Heart left ventricle (tissue), 16 donors: ENCODE measurements at places on chromosomes 6 and 20. TPM values are rescaled to one million over a fixed set of nuclear protein-coding genes. Genes with fewer than 3 reads are reported as not detected.

GRCh38 chr6:52557389-52558265 is 19.2 kb downstream of the TRAM2 start:
- DNase-seq: no peak

GRCh38 chr20:25039697-25040437 is 18.1 kb downstream of the ACSS1 start:
- DNase-seq: peak; percentile 88

MTHFD1L gene
- polyA plus RNA-seq: 1.1 TPM

RNF5 gene
- polyA plus RNA-seq: 132 TPM

DNA sequence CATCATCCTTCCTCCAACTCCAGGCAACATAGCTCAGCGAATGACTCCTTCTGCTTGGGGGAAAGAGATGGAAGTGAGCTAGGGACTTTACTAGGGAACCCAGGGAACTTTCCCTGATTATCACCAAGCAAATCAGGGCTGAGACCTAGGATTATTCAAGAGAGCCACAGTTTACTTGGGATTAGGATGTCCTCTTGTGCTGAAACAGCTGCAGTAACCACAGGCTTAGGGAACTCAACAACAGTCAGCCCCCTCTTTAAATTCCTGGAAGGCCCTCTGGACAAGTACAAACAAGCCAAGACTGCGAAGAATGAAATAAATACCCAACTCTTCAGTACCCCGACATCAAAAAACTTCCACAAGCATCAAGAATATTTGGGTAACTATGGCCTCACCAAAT is 700.9 kb downstream of the COL12A1 start:
- no peak for DNase-seq

- no peak for DNase-seq
Observed at GRCh38 chr6:147058786-147059385, 145.3 kb upstream of the STXBP5 start.
